Left ventricle myocardium inferior (tissue), 1 donor: ENCODE measurements at places on chromosomes 3 and 15. TPM values are rescaled to one million over a fixed set of nuclear protein-coding genes. Genes with fewer than 3 reads are reported as not detected.

- DNase-seq, result no peak
Measured at GRCh38 chr3:64852738-64853137, 164.9 kb upstream of the ADAMTS9 start.

The LSAMP gene
- total RNA-seq, result 1.2 TPM

The IL17RB gene
- total RNA-seq, result 0.47 TPM

The SH3GL3 gene
- total RNA-seq, result not detected

GRCh38 chr15:44319385-44319784, 30.9 kb downstream of the GOLM2 start:
- DNase-seq, result no peak

DNA sequence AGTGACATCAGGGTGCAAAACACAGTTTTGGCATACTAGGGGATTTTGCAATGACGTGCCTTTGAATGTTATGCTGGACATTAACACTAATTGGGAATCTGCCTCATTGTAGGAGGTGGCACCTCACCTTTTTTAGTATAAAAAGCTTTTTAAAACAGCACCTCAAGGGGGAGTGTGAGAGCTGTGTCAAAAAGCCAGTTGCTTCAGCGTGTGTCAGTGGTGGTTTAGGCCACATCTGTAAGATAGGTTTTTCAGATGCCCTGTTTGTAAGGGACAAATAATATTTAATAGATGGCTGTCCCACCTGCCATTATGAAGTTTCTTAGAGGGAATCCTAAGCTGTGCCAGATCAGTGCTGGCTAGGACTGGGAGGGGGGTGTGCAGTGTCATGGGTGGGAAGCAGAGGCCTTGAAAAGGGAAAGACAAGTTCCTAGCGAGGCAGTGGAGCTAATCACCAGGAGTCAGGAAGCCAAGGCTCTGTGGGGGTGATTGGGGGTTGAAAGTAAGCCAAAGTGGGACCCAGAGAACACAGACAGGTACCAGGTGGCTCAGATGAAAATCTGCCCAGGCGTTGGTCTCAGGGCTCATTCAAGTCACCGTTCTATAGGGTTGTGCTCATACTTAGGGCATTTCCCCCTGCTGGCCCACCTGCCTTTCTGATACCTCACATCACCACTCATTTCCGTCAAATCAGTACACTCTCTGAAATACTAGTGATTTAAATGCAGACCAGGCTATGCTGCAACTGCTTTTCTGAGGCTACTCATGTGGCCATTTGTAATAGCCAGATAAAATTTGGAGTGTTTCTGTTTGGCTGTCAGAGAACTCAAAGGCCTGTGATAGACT, 120.5 kb downstream of the BBX start:
- DNase-seq, result no peak

The CCDC9B gene
- 155 TPM for total RNA-seq

The MCF2L2 gene
- 0.91 TPM for total RNA-seq

GRCh38 chr3:189225431-189225830, 53.7 kb downstream of the TPRG1 start:
- DNase-seq, result no peak

DNA sequence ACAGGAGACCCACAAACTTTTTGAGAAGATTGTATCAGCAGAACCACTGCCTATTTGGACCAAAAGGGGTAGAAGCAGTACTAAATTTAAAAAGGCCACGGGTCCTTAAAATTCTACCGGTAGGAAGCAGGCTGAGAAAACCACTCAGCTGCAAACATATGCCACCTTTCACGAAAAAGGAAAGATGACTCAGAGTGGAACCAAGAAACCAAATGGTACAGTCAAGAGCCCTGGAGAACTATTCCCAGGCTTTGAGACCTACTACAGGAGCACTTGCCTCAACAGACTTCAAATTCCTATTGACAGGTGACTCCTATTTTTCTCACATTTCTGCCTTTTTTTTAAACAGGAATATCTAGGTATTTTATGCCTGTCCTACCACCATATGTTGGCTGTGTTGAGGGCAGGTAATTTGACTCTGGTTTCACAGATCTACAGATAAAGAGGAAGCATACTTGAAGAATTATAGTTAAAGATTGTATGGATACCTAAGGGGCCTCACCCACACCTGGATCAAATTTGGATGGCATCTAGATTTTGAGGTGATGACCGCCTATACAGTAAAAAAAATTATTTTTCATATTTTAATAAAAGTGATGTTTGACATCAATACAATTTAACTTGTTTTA, 10.1 kb downstream of the GOLIM4 start:
- no peak for DNase-seq

DNA sequence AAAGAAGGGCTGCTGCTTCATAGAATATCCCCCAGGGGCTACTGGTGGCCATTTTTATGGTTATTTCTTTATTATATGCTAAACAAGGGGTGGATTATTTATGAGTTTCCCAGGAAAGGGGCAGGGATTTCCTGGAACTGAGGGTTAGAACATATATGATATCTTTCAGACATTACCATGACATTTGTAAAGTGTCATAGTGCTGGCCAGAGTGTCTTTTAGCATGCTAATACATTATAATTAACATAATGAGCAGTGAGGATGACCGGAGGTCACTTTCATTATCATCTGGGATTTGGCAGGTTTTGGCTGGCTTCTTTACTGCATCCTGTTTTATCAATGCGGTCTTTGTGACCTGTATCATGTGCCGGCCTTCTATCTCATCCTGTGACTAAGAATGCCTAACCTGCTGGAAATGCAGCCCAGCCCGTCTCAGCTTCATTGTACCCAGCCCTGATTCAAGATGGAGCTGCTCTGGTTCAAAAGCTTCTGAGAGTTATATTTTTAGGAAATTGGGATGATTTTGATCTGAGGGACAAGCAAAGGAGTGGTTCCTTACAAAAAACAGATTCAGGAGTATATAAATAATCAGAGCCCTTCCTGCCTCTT, 9.1 kb upstream of the ZBTB20 start:
- no peak for DNase-seq

GRCh38 chr15:88835119-88835518, 31.9 kb downstream of the ACAN start:
- no peak for DNase-seq

DNA sequence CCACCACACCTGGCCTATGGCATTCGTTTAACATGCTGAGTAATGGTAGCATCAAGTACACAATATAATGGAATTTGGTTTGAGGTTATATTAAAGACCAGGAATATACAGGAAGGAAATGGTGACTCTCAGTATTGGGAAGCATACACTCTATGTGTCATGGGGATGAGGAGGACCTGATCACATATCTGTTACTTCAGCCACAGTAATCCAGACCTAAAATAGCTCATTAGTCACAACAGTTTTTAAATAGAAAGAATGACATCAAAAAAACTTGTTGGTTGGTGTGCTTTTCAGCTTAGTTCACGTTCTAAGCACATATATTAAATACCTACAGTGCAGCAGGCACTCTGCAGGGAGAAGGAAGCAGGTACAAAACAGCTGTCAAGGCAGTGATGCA, 52.5 kb upstream of the ATP2C1 start:
- no peak for DNase-seq

DNA sequence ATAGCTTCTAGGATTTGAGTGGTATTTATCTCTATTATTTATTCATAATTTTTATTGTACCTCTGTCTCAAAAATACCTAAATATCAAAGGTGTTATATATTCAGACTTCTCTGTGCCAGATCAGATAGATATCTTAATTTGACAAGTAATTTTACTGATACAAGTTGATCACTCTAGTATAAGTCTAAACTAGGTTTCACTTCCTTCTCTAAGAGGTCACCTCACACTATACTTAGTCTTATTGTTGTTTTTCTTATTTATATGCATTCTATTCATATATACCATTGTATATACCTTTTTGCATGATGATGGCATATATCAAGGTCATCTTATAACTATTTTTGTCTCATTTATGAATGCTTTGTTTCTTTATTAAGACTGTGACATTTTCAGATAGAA, 26.4 kb upstream of the HGD start:
- DNase-seq, result no peak

GRCh38 chr15:75036212-75036616, 12.8 kb downstream of the PPCDC start:
- DNase-seq, result no peak

The RBP2 gene
- not detected for total RNA-seq

The PLIN1 gene
- 1.6 TPM for total RNA-seq

DNA sequence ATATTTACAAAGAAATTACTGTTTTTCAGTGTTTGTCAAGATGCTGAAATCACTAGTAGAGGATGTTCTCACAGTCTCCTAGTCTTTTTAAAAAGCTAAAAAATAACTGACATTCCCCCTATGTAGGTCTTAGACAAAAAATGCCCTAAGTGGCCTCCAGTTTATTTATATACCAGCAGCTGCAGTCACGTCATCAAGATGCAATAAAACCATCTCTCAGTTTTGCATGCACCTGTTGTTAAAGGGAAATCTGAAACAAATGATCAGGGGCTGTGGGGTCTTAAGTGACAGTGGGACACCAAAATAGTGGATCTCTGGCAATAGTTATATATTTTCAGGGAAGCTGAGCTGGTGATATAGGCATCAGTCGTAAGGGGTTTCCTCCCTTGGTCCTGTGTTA, 146.5 kb upstream of the ARPP21 start:
- no peak for DNase-seq

The SPG21 gene
- 47.2 TPM for total RNA-seq

DNA sequence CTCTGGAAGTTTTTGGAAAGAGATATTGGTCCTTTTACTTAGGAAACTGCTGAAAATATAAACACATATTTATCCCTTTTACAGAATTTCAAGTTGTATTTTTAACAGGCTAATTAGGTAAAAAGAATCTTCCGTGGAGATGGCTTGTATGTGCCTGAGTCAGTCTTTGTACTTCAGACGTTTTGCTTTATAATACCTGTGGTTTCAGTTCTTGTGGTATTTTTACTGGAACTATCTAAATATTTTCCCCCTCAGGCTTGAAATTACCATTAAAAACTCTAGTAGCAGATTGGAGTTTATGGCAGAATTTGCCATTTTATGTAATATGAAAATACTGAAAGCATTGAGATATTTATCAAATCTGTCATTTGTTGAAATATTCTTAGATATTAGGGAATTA, 151.6 kb upstream of the CGNL1 start:
- no peak for DNase-seq

DNA sequence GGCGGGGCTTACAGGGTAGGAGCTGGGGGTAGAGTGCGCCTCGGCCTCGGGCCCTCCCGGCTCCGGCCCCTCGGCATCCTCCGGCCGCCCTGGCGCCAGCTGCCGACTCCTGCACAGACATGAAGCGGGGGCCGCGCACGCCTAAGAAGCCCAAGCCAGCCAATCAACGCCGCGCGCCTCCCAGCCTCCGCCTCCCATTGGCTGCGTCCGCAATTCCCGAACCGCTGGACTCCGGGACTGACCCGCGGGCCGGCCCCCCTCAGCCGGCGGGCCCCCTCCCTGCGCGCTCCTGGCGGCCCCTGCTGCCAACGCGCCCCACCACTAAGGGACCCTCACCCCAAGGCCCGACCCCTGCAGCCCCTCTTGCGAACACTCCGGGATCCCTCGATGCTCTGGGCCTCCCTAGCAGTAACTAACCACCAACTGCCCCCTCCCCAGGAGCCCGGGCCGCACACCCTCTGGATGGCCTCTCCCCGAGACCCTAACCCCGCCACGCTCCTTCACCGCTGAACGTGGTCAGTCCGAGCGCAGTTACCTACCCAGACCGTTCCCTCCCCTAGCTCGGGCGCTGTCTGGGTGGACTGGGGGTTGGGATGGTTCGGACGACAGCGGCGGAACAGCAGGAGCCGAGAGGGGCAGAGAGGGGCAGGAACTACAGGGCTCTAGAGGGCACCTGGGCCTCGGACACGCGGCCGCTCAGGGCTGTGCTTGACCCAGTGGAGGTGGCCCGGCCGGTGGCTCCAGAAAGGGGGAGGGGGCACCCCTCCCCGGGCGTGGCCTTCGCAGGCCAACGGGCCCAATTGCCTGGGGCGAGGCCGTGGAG, 5.0 kb downstream of the GATA2 start:
- peak; percentile 89 for DNase-seq

The KLHL40 gene
- total RNA-seq, result 0.22 TPM

GRCh38 chr3:189449084-189449483, 182.1 kb upstream of the TP63 start:
- no peak for DNase-seq

DNA sequence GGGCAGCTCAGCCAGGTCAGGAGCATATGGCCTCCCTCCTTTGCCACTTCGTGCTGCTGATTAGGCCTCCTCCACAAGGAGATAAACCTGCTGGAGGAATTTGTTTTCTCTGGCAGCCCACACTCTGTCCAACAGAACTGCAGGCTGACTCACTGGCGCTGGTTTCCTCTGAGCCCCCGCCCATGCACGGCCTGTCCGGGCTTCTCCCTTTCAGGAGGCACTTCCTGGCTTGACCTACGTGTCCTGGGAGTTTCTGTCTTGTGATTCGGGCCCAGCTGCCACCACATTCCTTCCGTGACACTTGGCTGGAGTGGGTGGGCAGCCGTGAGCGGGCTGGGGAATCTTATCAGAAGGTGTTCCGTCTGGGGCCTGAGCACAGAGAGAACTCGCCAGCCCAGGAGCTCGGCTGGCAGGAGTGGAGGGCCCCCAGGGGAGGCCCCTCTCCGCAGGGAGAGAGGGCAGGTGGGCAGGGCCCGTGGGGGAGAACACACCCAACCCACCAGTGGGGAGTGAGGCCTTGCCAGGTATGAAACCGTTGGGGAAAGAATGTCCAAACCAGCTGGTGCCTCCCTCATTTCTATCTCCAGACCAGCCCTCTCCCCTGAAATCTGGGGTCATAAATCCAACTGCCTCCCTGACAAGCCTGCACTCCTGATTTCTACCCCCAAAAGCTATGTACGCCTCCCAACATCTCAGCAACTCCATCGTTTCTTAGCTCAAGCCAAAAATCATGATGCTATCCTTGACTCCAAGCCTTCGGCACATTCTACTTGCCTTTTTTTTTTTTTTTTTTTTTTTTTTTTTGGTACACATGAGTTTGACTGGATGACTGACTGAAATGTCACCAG, 110.6 kb upstream of the MEF2A start:
- DNase-seq, result peak; percentile 91

- no peak for DNase-seq
Measured at GRCh38 chr3:152399374-152399773, 130.6 kb downstream of the MBNL1 start.

DNA sequence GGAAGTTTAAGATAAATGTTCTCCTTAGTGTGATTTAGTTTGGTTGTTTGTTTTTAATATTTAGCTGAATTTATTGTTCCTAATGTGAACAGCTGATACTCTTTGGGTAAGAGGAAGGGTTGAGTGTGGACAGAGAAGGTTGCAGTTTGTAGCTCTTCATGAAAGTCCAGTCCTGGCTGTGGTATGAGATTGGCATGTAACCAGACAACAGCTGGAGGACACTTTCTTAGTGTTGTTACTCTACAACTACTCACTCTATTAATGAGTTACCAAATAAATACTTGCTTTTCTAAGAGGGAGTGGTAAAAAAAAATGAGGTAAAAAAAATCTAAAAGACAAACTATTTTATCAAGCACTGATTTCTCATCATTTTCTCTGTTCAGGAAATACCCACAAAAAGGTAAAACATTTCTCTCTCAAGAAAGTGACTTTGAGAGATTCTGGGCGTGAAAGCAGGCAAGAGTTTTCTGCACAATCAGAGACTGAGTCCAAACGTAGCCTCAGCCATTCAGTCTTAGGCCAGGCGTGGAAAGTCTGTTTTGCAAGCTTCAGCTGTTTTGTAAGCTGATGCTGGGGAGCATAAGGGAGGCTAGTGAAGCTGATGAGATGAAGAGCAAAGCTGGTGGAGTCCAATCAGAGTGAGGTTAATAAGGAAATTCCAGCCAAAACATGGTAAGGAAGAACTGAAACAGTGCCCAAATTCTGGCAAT, 138.5 kb upstream of the ARPP21 start:
- no peak for DNase-seq

The SNAP23 gene
- total RNA-seq, result 34.1 TPM

The LRRC2 gene
- 114 TPM for total RNA-seq

GRCh38 chr3:32453346-32453745, 49.3 kb downstream of the CMTM6 start:
- no peak for DNase-seq

The CD200R1L gene
- not detected for total RNA-seq
